Fibroblast of skin of left biceps (primary cell): ENCODE measurements at places on chromosomes 13 and 19.

DNA sequence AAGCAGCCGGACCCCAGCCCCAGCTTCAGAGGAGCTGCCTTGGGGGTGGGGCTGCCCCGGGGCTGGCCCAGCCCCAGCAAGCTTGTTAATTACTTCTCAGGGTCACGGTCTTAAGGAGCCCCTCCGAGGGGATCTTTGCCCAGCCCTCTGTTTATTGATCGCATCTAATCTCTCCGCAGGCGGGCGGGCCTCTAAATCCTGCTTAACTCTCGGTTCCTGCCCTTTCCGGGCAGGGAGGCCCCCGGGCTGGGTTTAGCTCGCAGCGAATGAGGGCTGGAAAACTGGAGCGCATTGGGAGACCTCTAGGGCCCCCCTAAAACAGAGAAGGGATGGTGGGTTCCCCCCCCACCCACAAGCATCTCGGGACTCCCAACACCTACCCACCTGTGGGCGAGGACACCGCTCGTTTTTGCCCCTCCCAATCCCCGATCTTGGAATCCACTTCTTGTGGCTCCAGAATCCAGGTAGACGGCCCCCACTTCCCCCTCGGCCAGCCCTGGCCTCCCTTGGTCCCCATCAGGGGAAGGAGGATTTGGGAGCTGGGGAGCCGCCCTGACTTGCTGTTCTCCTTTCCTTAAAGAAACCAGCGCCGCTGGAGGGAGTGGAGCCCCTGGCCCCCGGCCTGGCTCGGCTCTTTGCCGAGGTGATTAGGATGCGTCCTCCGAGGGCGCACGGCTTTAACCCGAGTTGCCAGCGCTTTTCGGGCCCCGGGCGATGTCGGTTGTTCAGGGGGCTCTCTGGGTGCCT is 59.5 kb upstream of the ADGRL1 start:
- DNase-seq, result no peak

GRCh38 chr19:43779147-43779819 is 1.5 kb downstream of the KCNN4 start:
- DNase-seq, result no peak

- DNase-seq, result no peak
Observed at GRCh38 chr13:110182003-110182402, 125.0 kb downstream of the COL4A1 start.

- no peak for DNase-seq
Observed at GRCh38 chr19:51168564-51169282, 26.6 kb downstream of the SIGLEC7 start.

DNA sequence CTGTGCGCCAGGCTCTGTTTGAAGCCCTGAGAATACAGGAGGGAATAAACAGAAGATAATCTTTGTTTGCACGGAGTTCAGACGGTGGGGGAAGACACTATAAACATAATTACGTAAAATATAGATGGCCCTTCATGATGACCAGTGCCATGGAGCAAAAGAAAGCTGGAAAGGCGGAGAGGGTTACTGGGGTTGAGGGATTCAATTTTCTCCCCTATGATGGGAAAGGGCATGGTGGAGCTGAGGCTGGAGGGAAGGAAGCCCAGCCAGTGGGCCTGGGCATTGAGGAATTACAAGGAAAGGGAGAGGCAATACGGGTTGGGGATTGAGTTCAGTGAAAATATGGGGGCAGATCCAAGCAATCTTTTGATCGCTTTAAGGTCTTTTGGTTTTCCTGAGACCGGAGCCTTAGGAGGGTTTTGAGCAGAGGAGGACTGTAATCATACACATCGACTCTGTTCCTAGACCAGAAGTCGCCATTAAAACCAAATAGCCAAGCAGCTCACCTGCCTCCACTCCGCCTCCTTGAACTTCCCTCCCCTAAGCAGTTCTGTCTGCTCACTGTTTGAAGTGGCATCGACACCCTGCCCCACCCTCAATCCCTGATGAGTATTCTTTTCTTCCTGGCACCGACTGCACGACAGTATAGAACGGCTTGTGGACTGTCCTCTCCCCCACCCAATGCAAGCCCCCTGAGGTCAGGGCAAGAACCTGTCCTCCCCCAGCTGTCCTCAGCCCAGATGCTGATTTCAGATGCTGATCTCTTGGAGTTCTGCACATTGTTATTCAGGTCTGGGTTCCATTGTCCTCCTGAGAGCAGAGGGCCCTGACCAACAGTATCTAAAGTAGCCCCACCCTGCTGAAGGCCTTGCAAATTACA is 813 bp upstream of the ZNF296 start:
- no peak for DNase-seq

- DNase-seq, result no peak
Observed at GRCh38 chr19:30570194-30570593, 198.0 kb downstream of the ZNF536 start.

- no peak for DNase-seq
Observed at GRCh38 chr13:83423381-83423780, 458.9 kb downstream of the SLITRK1 start.

GRCh38 chr19:7426986-7427385 is 61.8 kb downstream of the PEX11G start:
- DNase-seq, result no peak

DNA sequence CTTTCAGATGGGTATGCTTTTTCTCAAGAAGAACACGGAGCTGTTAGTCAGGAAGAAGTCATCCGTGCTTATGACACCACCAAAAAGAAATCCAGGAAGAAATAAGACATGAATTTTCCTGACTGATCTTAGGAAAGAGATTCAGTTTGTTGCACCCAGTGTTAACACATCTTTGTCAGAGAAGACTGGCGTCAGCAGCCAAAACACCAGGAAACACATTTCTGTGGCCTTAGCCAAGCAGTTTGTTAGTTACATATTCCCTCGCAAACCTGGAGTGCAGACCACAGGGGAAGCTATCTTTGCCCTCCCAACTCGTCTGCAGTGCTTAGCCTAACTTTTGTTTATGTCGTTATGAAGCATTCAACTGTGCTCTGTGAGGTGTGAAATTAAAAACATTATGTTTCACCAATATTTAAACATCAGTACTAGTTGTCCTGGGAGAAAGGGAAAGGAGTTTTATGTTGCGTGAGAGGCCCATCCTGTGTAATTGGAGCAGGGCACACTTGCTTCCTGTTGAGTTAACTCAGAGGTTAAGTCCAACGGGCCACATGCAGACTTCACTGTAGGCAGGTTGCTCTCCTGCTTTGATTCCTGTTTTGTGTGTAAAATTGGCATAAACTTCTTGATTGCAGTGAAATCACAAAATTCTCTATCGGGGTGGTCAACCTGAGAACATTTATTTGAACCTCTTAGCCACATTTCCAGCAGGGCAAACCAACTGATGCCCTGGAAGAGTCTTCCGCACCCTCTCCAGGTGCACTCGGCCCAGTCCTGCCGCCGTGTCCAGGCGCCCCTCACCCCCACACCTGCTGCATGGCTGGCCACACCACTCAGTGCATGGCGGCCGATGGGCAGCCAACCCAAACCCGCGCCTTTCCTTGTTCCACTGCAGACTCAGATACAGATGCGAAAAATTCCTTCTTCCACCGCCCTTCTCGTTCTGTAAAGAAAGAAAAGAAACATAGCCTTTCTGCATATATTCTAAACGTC is 31.6 kb downstream of the SHISA2 start:
- peak; percentile 43 for DNase-seq

GRCh38 chr13:93029536-93029935 is 197.1 kb upstream of the GPC6 start:
- peak; percentile 6 for DNase-seq

GRCh38 chr13:28490061-28490460 is 4.9 kb downstream of the FLT1 start:
- no peak for DNase-seq

GRCh38 chr13:78139765-78140164 is 221.1 kb upstream of the EDNRB start:
- DNase-seq, result no peak

- DNase-seq, result no peak
Observed at GRCh38 chr13:24910502-24911132, 146.6 kb downstream of the RNF17 start.

GRCh38 chr19:29259867-29260281 is 46.9 kb upstream of the UQCRFS1 start:
- no peak for DNase-seq

GRCh38 chr19:19034204-19034624 is 811 bp downstream of the ARMC6 start:
- no peak for DNase-seq

- DNase-seq, result no peak
Observed at GRCh38 chr13:49497272-49497671, 1.5 kb downstream of the PHF11 start.

DNA sequence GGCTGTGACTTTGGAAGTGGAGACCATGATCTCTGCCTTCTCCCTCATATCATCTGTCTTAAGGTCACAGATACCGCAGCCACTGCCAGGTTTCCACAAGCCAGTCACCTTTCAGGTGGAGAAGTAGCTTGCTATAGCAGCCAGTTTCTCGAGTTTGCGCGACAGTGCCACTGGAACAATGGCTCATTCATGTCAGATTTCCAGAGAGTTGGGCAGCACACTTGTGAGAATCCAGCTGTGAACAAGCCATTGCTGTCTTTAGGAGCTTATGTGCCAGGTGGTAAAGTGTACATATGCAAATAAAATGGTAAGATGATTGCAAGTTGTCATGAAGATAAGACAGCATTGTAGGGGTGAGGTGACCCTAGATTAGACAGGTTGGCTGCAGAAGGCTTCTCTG is 22.3 kb downstream of the GARRE1 start:
- DNase-seq, result no peak

GRCh38 chr13:82330499-82330898 is 1551.8 kb downstream of the SLITRK1 start:
- DNase-seq, result no peak

DNA sequence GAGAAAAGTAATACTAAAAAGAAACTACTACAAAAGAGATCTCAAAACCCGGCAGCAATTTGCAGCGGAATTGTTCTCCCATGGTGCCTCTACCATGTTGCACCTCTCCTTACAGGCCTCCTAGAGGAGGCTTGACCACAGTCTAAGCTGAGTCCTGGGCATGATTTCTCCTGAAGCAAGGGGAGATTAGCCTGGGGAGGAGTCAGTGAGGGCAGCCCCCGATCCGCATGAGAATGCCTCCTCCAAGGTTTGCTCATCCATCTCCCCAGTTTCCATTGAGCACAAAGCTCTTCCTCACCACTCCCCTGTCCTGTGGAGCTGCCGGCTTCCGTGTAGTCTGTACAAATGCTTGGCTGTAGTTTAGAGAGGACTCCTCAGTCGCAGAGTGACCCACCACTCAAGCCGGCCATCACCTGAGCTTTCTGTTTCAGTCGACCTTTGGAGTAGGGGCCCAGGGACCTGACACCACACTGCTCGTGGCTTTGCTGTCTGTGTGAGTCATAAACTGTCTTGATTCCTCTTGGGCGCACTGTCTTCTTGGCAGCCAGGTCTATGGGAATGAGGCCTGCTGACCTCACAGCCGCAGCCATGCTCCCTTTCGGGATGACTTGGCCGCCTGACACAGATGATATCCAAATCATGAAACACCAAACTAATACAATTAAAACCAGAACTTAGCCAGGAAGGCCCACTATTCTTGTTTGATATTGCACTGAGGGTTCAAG is 72.3 kb downstream of the C1QTNF9 start:
- no peak for DNase-seq

DNA sequence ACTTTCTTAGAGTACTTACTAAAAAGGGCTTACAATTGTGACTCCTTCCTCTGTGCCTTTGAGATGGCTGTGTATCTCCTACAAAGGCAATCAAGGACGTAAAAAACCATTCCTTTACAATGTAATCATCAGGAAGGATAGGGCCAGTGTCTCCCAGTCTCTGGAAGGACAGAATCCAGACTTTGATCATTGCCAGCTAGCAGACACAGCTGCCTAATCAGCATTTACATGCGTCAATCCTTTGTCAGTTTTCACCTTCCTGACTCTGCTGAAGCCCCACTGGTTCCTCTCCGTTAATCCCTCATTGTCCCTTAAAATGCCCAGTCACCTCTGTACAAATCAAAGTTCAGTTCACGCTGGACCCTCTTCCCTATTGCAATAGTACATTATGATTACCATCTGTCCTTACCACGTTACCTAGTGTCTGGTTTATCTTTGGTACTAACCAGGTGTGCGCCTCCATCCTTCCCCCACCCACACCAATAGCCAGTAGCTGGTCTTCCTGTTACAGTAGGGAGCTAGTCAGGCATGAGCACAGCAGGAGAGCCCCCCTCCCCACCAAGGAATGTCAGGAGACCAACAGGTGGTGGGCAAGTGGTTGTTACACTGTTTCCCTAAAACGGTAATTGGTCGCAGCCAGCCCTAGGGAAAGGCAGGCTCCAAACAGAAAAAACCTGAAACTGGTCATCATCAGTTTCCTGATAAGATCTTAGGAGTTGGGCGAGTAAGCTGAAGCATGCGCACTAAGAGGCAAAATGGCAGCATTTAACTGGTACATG is 49.7 kb downstream of the TGDS start:
- DNase-seq, result no peak

- no peak for DNase-seq
Observed at GRCh38 chr19:29309637-29310036, 96.7 kb upstream of the UQCRFS1 start.

DNA sequence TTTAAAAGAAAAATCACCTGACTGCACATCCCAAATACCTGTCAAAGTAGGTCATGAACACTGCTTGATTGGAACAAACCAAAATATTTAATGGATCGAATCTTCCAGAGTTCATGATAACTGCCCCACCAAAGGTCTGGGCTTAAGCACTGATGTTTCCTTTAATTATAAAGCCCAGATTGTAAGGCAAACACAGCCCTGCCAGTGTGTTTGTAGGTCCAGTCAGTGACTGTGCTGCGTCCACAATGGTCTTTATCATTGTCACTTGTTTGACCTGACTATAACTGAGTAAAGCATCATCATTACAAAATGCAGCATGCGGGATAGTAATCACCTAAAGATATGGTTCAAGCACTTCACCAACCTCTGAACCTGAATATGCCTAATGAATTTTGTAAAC is 63.3 kb downstream of the IRS2 start:
- DNase-seq, result no peak

DNA sequence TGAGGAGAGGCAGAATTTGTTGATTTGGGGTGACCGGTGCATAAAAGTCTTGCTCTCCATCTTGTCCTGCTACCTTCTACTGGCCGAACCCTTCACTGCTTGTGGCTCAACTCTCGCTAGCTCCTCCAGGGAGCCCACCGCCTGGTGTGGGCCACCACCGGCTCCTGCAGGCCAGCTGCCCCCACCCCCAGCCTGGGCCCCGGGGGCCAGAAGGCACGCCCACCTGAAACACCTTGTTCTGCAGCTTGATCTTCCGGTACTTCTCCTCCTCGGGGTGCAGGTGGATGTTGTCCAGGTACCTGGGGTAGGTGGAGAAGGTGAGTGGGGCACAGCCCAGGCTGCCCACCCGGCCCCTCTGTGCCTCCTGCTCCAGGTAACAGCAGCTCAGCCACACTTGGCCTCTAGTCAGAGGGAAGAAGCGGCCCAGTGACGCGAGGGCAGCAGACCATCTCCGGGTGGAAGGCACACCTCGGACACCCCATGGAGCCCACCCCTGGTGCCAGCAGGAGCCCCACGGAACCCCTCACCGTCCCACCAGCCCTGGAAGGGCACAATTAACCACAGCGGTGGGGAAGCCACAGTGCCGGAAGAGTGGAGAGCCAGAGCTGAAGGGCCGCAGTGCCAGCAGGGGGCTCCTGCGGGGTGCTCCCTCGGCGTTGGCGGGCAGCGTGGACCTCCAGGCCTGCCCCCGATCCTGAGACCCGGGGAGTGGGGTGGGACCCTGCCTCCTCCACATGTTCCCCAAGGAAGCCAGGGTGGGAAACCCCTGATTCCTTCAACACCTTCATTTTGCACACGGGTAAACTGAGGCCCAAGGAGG is 10.1 kb downstream of the UBXN6 start:
- DNase-seq, result no peak
